Thoracic aorta (tissue), 2 donors: ENCODE measurements at places on chromosomes 13 and 19.

DNA sequence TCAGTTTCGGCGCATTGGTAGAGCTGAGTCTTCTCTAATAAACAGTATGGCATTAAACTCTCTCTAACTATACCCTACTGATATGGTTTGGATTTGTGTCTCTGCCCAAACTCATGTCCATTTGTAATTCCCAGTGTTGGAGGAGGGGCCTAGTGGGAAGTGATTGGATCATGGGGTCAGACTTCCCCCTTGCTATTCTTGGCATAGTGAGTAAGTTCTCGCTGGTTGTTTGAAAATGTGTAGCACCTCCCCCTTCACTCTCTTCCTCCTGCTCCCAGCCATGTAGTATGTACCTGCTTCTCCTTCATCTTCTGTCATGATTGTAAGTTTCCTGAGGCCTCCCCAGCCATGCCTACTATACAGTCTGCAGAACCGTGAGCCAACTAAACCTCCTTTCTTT, 682.7 kb upstream of the ARGLU1 start:
- no peak for DNase-seq

DNA sequence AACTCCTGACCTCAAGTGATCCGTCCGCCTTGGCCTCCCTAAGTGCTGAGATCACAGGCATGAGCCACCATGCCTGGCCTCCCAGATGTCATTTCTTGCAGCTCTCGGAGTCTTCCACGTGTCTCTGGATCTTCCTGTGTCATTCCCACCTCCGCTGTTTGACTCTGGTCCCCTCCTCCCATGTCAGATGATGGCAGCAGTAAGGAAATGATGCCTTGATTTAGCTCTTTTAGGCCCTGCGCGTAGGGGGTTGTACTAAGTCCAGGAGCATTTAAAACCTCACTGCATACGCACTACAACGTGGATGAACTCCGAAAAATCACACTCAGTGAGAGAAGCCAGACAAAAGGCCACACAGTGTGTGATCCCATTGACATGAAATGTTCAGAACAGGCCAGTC, 113.1 kb downstream of the GNG7 start:
- no peak for DNase-seq

- DNase-seq, result no peak
Measured at GRCh38 chr19:17254636-17255035, 8.9 kb upstream of the NR2F6 start.

- DNase-seq, result no peak
Measured at GRCh38 chr13:83592095-83592494, 290.2 kb downstream of the SLITRK1 start.

DNA sequence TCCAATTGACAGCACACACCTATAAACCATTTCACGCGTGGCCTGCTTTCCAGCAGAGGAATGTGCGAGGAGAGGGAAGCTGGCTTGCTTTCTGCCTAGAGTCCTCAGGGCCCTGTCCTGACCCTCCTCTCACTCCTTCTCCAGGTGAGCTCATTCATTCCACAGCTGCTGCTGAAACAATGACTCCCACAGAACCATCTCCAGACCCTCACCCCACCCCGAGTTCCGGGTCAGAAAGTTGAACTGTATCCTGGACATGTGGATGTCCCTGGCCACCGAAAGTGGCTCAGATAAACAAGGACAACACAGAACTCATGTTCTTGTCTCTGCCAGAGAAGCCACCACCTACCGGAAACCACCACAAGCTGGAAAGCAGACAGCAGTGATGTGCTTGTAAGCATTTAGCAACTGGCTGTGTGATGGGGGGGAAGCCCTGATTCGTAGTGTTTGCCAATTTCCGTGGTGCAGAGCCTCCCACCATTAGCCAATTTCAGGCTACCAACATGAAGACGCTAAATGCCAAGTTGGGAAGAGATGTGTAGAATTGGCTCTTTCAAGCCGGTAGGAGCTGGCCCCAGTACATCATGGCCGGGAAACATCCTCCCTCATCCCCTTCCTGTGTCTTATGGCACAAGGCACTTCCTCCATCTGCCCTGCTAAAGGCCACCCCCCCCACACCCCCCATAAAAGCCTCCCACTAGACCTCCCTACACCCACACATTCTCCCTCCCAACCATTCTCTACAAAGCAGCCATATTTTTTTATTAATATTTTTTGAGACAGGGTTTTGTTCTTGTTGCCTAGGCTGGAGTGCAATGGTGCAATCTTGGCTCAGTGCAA, 5.0 kb downstream of the SYCE2 start:
- DNase-seq, result no peak

DNA sequence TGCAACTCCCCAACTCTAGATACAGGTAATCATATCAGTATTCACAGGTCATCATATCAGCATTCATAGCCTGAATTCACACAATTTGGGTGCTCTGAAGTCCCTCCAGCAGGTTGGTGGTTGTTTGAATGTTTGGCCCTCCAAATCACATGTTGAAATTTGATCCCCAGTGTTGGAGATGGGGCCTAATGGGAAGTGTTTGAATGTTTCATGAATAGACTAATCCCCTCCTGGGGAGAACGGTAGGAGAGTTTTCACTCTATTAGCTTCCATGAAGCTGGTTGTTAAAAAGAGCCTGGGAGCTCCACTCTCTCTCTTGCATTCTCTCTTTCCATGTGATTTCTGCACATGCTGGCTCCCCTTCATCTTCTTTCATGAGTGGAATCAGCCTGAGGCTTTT, 288.6 kb upstream of the PCDH9 start:
- no peak for DNase-seq

DNA sequence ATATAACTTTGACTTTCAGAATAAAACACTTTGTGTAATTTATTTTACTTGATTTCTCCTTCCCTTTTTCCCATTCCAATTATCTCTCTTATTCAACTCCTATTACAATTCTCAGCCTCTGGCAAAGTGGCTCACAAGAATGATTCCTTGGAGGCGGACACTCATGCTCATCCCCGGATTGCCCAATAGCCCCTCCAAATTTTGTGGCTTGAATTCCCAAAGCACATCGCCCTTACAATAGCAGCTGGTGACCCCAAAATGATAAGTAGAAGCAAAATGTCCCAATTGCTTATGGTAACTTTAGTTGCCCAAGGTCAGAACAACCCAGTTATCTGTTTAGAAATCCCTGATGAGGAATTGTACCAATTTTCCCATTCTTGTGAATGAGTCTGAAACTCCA, 1523.5 kb upstream of the PRR20A start:
- no peak for DNase-seq

DNA sequence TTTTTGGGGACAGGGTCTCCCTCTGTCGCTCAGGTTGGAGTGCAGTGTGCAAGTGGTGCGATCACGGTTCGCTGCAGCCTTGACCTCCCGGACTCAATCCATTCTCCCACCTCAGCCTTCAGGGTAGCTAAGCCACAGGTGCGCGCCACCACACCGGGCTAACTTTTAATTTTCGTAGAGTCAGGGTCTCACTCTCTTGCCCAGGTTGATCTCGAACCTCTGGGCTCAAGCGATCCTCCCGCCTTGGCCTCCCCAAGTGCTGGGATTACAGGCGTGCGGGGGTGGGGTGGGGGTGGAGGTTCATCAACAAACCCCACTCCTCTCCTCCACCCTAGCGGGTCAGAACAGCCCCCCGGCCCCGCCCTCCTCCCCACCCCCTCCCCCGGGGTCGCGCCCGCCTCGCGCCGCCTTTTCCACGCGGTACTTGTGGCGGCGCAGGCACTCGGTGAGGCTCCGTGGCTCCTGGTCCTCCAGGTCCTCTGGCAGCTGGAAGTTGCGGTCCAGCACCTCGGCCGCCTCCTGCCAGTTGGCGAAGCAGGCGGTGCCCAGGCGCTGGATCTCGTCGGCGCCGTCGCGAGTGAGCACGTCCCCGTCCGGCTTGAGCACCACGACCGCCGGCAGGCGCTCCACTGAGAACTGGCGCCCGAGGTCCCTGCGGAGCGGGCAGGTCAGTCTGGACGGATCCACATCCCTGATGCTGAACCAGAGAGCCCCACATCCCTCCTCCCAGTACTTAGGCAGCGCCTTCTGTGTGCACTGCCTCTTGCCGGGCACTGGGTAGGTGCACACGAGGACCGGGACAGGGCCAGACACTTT, 5.2 kb downstream of the NXNL1 start:
- no peak for DNase-seq

DNA sequence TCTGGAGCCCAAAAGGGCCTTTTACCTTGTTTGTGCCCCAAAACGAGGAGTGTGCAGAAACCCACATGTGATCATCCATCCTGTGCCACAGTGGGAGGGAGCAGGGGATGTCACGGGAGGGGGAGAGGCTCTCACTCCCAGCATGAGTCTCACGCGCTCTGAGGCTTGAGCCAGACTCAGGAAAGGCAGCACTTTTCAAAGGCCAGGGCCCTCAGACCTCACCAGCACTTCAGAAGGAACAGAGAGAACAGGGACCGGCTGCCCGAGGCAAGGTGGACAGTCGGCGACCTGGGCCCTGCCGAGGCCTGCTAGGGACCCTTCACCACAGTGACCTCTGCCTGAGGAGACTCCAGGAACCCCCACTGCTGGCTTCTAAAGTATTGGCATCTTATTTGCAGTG, 71.7 kb upstream of the WASF3 start:
- no peak for DNase-seq

- DNase-seq, result no peak
Measured at GRCh38 chr13:113591750-113592149, 7.2 kb downstream of the TFDP1 start.

DNA sequence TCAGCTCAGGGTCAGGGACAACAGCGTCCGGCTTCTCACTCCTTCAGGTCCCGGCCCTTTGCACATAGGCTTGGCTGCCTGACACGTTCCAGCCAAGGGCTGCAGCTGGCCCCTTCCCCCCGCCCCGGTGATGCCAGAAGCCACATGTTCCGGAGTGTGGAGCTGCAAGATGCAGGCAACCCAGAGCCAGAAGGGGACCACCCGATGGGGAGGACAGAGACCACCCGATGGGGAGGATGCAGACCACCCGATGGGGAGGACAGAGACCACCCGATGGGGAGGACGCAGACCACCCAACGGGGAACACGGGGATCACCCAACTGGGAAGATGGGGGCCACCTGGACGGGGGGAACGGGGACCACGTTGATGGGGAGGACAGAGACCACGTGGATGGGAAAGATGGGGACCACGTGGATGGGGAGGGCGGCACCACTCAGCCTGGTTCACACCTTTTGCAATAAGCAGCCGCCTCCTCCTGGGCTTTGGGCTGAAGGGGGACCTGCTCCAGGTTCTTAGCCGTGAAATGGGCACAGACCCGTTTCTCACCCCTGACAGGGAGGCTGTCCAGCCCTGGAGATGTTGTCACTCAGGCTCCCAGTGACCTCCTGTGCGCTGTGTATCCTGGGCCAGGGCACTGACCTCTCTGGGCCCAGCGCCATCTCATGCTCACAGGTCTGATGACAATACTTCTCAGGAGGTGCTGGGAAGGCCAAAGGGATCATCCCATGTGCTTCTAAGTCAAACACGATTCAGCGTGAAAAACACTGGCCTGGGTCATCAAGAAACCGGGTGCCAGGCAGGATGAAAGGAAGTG, 34.5 kb downstream of the C13orf46 start:
- no peak for DNase-seq

DNA sequence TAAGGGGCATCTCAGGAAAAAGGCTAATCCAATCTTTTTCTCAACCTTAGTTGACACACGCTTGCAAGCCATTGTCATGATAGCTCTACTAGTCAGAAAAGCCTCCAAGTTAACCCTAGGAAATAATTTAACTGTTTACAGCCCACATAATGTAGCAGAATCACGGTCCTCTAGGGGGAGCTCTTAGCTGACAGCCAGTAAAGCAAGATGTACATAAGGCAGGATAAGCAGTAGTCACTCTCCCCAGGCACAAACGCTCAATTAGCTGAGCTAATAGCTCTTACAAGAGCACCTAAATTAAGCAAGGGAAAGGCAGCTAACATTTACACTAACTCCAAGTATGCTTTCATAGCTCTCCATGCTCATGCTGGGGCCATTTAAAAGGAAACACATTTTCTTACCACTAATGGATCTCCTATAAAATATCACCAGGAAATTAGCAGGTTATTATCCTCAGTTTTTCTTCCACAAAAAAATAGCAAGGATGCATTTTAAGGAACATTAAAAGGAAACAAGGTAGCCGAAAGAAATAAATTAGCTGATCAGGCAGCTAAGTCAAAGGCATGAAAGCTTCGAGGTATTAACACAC, 33.7 kb upstream of the ZSCAN5A start:
- DNase-seq, result no peak

- DNase-seq, result no peak
Measured at GRCh38 chr19:50380751-50381151, 3.4 kb upstream of the POLD1 start.

DNA sequence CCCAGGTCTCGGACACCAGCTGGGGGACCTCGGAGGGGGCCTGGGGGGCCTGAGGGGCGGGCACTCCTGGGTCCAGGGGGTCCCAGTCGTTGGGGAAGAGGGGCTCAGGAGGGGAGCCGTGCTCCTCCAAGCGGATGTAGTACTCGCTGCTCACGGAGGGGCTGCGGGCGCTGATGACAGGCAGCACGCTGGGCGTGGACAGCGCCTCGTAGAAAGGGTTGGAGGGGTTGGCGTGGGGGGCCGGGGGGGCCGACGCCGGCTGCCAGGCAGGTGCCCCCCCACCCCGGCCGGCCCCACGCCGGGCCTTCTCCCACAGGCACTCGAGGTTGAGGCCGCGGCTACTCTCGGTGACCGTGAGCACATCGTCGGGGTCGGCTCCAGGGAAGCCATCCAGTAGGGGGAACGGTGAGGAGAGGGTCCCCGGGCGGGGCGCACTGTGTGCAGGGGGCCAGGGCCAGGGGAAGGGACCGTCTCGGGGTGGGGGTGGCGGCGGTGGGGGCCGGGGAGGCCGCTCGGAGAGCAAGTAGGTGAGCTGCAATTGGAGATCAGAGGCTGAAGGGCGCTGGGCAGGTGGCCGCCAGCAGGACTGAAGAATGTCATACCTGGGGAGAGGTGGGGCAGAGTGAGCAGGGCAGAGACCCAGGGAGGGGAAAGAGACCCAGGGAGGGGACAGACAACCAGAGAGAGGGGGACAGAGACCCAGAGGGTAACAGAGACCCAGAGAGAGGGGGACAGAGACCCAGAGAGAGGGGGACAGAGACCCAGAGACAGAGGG, 12.1 kb downstream of the LMTK3 start:
- no peak for DNase-seq

DNA sequence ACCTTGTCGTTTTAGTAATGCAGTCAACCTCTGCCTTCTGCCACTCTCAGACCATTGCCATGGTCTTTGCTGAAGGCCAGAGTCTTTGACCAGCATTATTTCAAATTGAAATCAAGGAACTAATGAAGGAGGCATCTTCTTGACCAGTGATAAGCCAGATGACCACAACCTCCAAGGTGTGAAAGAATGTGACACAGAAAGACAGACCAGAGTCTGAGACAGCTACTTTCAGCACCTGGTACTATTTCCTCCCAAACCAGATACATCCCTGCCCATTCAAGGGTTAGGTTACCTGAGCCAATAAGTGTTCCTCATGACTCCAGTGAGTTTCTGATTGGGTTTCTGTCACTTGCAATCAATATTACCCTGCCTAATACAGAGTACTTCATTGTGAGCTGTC, 20.3 kb upstream of the RNASEH2B start:
- DNase-seq, result no peak

GRCh38 chr13:90171649-90172048, 1175.8 kb upstream of the MIR17HG start:
- no peak for DNase-seq

- no peak for DNase-seq
Measured at GRCh38 chr13:96091164-96092117, 1.5 kb downstream of the HS6ST3 start.
